Stimulated activated CD4-positive, alpha-beta T cell treated with anti-CD3 and anti-CD28 coated beads, Interleukin-4, amount 100 ng/mL, for 48 hours (primary cell): ENCODE measurements at places on chromosomes 7 and 10.
A peak's percentile ranks its signal among the peaks of the same experiment; 100 is the strongest.

DNA sequence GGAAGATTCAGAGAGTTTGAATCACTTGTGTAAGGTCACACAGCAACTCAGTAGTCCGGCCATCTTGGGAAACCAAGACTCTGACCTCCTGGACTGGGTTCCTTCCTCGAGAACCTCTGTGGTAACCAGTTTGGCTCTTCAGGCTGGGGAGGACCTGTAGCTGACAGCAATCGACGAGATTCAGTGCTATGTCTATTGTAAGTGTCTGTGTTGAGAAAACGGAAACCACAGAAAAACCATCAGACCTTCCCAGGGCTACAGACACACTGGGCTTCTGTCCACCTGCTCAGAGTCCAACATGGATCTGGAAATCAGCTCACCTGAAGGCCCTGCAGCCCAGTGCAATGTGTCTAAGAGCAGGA lies 403.7 kb downstream of the RPS24 start:
- DNase-seq = no peak

GRCh38 chr7:98626460-98627412 lies 9.7 kb downstream of the NPTX2 start:
- DNase-seq = no peak

GRCh38 chr7:83827036-83827435 lies 178.1 kb upstream of the SEMA3E start:
- no peak for DNase-seq

- peak; percentile 13 for DNase-seq
These were observed 63.9 kb downstream of the TMEM209 start for GRCh38 chr7:130141161-130141883.

DNA sequence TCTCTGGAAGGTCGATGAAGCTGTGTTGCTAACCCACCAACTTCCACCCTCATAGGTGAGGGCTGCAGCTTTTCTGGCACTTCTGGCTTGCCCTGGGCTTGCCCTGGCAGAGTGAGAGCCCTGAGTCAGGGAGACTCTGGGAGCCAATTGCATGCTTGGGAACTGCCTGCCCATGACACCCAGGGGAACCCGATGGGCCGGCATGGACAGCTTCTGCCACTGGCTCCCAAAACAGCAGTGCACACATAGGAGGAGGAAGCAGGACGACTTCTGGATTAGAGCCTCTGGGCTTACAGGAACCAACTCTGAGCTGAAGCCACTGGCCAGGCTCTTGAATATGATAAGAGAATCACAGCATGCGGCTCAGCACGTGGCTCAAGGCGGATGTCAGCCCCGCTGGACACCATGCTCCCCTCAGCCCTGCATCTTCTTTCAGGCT lies 135.2 kb upstream of the UNC5B start:
- no peak for DNase-seq

- DNase-seq = no peak
These were observed 142.0 kb downstream of the HDAC9 start for GRCh38 chr7:18637516-18637915.

DNA sequence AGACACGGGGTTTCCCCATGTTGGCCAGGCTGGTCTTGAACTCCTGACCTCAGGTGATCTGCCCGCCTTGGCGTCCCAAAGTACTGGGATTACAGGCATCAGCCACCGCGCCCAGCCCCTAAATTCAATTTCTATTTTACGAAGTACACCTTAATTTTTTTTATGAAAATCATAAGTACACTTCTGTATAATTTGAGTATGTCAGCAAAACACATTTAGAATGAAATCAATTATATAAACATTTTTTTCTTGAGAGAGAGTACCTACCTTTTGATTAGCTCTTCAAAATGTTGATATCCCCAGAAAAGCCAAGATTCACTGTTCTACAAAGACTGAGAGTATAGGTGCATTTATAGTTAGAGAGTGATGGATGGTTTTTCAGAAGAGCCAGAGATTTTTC lies 20.5 kb upstream of the ITGA8 start:
- DNase-seq = no peak

- DNase-seq = no peak
These were observed 30.4 kb downstream of the A1CF start for GRCh38 chr10:50855015-50855414.

DNA sequence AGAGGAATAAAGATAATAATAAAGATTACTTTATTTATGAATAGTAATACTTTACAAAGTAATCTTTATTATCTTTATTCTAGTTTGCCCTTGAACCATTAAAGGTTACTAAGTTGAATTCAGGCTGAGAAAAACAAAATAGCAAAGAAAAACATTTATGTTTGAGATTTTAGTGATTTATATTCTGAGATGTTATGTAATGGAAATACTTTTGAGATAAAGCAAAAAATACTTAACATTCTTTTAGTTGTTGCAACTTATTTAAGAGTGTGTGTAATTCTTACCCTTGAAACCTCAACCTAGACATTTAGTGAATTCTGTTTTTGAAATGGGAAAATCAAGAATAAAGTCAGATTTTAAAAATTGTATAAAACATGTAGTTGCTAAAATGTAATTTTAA lies 40.0 kb downstream of the MINPP1 start:
- DNase-seq = no peak

DNA sequence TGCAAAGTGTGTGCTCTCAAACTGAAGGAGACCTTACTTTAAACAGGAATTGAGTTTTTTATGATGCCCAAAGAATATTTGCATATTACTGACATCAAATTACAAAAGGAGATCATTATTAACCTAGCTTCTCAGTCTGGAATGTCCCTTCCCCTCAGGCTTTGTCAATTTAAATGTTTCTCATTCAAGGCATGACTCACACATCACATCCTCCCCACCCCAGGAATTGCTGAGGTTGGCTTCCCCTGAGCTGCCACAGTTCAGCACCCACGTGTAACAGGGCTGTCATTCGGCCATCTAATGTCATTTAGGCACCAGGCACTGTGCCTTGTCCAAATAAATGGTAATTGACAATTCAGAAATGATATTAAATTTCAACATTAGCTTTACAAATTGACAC lies 305.9 kb upstream of the MGMT start:
- DNase-seq = no peak

GRCh38 chr7:73328696-73329095 lies 735 bp downstream of the FKBP6 start:
- no peak for DNase-seq

DNA sequence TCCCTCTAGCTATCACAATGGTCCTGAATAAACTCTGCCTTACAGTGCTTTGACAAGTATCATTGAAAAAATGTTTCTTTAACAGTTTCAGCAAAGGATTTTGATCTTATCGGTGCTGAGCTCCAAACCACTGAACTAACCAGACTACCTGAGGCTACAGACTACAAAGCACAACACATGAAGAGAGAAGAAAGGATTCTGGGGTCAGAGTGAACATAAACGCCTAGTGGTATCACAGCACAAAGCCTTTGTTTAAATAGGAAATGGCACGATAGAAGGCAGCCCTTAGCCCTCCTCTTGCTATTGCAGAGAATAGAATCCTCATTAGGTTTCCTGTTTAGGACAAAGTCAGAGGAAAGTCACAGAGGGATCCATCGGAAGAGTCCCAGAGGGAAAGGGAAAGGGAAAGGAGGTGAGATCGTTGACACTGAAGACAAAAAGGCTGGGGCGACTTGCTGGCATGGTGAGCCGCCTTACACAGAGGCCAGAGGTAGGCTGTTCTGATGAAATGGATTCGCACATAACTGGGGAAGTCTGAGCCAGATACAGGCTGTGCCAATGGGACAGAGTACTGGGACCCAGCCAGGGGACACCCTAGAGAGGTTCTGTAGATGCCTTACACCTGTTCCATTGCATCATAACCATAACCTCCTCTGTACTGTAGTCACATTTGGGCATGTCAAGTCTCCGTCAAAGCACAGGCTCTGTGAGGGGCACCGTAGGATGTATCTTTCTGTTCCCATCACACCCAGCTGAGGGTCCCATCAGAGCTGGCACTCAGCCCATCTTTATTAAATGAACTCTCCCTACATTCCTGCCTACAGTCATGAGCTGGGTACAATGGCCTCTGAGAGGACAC lies 71.5 kb downstream of the XPNPEP1 start:
- no peak for DNase-seq

- no peak for DNase-seq
These were observed 19.6 kb upstream of the EFCAB10 start for GRCh38 chr7:105600720-105601550.

DNA sequence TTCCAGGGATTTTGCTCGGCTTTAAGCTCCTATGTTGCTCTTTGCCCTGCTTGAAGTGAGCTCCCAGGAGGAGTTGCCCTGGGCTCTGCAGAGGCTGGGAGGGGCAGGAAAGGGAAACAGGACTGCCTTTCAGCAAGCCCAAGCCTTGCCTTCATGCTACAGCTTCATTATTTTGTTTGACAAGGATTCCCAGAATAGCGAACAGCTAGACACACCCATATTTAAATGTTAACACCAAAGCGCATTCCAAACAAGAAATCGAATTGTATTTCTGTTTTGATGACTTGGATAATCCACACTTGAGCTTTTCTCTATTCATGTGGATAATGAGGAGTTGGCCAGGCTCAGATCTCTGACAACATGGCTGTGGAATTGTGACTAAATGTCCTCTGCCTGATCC lies 6.3 kb downstream of the KIAA1217 start:
- DNase-seq = no peak

DNA sequence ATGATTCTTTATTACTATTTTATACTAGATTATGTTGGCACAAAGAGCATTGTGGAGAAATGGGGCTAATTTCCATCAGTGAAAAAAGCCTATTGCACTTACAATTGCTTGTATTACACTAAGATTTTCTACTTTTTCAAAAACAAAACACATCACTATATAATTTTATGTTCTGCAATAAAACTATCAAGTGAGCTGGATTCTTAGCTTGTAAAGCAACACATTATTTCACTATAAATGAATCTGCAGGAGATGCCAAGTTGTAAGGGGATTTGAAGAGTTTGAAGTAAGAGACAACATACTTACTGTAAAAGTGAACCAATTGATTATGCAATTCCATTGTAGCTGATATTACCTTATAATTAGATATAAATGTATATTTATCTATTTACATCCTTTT lies 333.3 kb upstream of the SEMA3D start:
- DNase-seq = no peak

GRCh38 chr10:121089434-121089833 lies 238.3 kb downstream of the WDR11 start:
- no peak for DNase-seq

GRCh38 chr7:95045236-95045923 lies 138.0 kb downstream of the PPP1R9A start:
- no peak for DNase-seq

DNA sequence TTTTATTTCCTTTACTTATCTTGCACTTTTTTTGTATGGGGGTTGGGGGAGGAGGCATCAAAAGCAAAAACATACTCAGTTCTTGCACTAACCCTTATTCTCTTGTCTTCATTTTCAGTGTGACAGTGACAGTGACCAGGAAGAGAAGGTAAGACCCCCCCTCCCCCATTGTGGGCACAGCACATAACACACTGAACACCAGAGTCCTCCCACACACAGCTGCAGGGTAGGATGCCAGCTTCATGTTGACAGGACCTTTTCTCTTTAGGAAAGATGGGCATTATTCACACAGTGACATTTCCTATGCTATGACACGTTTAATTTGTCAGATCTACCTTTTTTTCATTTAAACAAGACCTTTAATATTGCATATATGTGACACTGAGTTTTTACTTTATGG lies 696.3 kb upstream of the GALNT17 start:
- DNase-seq = no peak

DNA sequence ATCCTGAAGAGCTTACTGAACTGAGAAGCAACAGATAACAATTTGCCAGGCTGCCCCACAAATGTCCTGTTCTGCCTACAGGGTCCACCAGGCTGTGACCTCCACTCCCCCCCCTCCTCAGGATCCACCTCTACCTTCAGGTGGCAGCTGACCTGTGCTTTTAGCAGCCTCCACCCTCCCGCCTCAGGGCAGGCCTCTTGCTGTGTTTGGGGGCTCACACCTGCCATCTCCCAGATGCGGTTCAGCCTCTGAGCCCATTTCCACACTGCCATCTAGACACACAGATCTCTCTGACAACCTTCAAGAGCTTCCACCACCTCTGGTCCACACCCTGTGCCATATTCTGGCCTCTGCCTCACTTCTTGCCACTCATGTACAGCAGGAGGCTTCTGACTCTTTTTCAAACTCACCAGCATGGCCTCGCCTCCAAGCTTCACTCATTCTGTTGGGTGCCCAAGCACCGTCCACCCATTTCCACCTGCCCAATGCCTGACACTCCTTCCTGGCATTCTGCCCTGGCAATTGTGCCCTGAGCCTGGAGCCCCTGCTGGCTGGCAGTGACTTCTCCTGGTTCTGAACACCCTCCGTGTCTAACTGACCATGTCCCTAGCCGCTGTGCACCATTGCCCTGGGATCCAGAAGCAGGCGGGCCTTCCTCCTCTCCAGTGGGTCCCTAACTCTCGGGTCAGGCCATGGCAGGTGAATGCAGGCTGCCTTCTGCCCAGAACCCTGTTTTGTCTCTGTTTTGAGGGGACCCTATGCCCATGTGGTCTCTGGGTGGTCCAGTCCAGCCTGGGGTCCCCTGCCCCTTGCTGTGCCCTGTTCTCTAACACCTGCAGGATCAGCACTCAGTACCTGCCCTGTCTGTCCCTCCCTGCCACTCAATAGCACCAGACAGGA lies 18.5 kb downstream of the TMEM72 start:
- no peak for DNase-seq

- DNase-seq = no peak
These were observed 458.1 kb downstream of the RPS24 start for GRCh38 chr10:78491812-78492211.

- DNase-seq = no peak
These were observed 40.2 kb upstream of the MYL10 start for GRCh38 chr7:101669307-101669706.

- DNase-seq = no peak
These were observed 950 bp upstream of the GCC1 start for GRCh38 chr7:127586346-127586745.

- no peak for DNase-seq
These were observed 822.0 kb downstream of the TNS3 start for GRCh38 chr7:46759711-46760480.

DNA sequence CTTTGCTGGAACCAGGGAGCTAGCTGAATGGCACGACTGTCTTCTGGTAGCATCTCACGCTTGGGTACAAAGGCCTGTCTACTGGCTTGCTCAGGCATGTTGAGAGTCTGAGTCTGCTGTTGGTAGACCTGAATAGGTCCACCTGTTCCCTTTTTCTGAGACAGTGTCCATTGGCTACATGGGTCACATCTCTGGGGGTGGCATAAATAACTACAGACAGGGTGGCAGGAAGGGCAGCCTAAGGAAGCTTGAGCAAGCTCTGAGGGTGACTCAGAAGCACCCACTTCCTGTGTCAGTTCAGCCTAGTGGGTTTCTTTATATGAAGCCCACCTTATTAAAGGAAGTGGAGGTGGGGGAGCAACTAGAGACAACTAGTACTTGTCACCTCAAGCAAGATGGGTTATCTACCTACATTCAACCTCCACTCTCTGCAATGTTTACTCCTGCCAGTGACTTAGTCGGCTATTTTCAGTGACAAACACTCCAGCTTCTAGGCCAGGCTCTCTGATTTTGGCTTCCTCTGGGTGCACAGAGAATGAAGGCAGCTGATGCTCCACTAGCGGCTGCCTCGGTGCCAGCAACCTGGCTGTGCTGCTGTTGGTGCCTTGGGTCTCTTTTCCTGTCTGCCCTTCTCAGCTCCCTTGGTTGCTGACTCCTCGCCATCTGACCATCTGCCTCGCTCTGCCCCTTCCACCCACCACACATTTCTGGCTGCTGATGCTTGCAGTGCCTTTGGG lies 5.7 kb upstream of the ZYX start:
- DNase-seq = no peak
